Activated CD4-positive, alpha-beta T cell treated with anti-CD3 and anti-CD28 coated beads for 1 hour (primary cell): ENCODE measurements at places on chromosomes 2 and 18.

GRCh38 chr18:77061946-77062517, 70.6 kb downstream of the MBP start:
- DNase-seq = no peak

DNA sequence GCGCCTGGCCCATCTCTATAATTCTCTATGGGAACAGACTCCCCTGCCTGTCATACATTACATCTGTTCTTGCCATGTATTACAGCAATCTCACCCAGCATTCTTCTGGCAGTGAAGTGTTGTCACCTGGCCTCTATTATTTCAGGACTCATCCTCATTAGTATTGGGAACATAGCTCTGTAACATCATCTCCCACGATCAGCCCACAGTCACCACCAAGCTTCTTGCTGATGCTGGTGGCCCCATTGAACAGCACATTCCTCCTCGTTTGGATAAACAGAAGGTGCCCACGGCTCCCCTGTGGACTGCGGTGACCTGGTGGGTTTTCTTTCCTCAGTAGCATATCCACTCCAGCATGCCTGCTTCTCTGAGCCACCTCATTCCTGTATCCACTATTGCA, 21.5 kb downstream of the CHCHD5 start:
- DNase-seq = no peak

DNA sequence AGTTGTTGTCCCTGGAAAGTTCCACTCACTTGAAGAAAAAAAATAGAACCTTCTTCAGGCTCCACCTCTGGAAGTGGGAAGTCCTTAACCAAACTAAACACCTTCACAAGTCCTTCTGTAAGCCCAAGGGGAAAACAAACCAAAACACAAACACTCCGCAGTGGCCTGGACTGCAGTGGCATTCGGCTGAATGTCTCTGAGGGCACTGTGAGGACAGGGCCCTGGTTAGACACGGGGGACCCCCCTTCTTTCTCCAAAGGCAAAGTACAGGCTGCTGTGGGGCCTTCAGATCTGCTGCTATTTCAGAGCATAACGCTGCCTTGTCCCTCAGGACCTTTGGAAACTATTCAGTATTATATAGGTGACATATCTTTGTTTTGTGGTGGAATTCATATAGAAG, 28.1 kb downstream of the FOSL2 start:
- no peak for DNase-seq

DNA sequence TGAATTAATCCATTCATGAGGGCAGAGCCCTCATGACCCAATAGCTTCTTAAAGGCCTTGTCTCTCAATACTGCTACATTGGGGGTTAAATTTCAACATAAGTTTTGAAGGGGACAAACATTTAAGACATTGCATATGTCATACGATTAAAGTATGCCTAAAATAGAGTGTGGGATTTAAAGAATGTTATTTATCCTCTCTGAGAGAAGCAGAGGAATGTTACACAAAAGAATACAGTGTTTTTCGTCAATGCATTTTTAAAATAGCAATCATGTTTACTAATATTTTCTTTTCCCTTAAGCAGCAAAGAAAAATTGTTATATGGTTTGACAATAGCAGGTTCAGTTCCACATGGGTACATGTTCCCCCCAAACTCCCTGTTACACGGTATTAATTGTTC, 363.1 kb downstream of the NUP35 start:
- DNase-seq = no peak

- no peak for DNase-seq
Measured at GRCh38 chr2:100831831-100832230, 11.9 kb downstream of the NPAS2 start.

GRCh38 chr18:39839782-39840181, 2115.3 kb upstream of the PIK3C3 start:
- DNase-seq = no peak

GRCh38 chr18:48084858-48085257, 154.4 kb upstream of the SMAD2 start:
- DNase-seq = no peak

DNA sequence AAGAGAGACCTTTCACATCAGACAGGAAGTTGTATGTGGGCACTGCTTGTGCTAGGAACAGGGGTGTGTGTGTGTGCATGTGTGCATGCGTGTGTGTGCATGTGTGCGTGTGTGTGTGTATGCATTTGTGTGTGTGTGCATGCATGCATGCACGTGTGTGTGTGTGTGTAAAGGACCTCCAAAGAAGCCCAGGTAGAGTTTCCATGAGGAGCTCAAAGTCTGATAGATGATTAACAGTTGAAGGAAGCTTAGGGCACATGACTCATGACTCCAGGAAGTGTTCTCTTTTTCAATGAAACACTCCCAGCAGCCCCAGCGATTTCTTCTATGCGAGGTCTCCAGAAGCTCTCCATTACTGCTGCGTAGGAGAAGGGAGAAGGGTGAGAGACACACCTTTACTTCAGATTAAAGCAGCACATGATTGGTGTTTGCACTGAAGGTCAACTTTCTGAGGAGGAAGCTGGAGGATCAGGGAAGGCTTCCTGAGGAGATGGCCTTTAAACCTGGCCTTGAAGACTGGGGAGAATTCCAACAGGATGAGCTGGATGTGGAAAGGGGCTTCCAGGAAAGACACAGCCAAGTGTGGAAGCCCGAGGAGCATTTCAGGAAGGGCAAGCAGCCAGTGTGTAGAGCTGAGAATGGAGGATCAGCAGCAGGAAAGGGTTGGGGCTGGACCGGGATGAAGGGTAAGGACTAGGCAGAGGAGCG, 77.7 kb downstream of the SMAD4 start:
- no peak for DNase-seq

GRCh38 chr2:69948963-69949645, 12.3 kb downstream of the ASPRV1 start:
- no peak for DNase-seq
